ENCODE measurements at places on chromosomes 13 and 19.

DNA sequence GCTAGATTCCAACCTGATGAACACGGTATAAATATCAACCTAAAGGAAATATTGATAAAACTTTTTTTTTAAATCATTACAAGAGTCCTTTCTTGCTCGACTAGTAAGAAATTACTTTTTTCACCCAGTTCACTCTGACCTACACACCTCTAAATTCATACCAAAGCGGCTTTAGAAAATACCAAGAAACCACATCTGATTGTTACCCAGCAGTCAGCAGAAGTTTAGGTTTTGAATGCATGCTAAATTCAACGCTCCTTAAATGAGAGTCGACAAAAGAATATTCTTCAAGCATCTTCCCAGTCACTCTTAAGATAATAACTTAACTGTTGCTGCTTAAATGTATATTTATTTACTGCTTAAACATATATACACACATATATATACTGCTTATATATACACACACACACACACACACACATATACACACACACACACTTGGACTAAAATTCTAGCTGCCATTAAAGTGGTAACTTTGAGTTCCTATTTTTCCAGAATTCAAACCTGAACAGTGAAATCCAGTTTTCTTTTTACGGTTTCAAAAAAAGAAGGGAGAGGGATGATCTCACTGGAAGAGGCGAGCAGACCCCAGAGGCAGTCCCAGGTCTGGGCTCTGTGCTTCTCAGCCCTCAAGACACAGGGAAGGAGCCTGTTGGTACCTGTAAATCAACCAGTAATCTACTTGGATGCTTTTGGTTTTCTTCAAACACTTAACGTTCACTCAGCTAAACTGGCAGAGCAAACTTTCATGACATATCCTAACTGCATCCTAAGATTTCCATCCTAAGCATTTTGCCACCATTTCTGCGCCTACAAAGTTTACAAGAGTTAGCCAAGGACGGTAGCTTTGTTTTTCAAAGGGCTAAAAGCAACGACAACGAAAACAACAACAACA lies 1.7 kb downstream of the STK24 start:
- ATAC-seq, result no peak

DNA sequence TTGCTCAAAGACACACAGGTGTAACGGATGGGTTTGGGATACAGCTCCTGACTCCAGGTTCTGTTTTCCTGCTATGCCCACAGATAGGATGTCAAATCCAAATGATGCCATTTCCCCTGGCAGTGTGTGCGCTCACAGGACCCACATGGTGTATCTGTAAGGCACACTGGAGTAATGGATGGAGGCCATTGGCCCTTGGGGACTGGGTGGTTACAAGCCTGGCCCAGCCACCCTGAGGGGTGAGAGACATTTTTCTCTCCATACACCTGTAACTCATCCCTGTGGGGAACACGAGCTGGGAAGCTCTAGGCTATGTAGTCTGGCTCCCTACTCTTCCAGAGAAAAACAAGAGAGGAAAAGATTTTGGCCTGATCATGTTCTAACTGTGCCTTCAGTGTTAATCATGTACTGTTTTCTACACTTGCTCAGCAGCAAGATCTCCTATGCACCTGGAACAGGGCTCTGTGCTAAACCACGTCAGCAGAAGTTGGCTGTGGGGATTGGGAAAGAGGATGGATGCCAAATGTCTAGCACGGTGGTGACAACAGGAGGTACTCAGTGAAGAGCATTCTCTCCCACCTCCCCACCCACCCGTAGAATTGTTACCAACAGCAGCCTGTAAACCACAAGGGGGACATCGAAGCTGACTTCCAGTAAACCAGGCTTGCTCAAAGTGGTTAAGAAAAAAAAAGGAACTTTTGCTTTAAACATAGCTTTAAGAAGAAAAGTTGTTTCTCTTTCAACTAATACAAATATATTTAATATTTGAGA lies 237.0 kb downstream of the LACC1 start:
- no peak for ATAC-seq

GRCh38 chr13:60328073-60328472 lies 68.9 kb upstream of the TDRD3 start:
- ATAC-seq, result no peak

GRCh38 chr19:46056536-46056935 lies 15.7 kb upstream of the IGFL4 start:
- ATAC-seq, result no peak

DNA sequence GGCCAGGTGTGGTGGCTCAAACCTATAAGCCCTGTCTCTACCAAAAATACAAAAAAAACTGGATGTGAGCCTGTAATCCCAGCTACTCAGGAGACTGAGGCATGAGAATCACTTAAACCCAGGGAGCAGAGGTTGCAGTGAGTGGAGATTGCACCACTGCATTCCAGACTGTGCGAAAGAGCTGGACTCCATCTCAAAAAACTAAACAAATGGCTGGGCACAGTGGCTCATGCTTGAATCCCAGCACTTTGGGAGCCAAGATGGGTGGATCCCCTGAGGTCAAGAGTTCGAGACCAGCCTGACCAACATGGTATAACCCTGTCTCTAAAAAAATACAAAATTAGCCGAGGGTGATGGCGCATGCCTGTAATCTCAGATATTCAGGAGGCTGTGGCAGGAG lies 34.9 kb upstream of the ZNF83 start:
- ATAC-seq, result no peak

DNA sequence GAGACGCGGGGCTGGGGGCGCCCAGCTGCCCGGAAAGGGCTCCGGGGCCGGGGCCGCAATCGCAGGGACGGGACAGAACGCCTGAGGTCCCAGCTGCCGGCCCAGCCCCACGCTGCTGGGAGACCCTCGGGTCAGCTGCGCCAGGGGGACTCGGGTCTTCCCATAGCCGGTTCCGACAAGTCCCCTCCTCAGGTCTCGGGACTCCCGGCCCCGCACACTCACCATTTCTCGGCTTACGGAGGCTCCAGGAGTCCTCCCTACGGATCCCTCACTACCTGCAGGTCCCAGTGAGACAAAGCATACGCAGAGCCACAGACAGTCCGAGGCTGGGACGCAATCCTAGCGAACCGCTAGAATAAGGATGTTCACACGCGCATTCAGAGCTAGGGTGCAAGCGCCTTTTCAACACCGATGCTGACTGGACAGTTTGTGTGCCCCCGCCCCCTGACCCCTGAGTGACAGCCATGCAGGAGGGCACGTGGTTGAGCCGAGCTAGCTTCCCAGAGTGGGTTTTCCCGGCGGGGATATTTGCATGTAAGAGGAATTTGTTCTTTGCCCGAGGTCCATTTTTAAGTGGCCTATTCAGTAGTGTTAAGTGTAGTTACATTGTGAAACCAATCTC lies 13.6 kb downstream of the ZNF490 start:
- ATAC-seq, result no peak

DNA sequence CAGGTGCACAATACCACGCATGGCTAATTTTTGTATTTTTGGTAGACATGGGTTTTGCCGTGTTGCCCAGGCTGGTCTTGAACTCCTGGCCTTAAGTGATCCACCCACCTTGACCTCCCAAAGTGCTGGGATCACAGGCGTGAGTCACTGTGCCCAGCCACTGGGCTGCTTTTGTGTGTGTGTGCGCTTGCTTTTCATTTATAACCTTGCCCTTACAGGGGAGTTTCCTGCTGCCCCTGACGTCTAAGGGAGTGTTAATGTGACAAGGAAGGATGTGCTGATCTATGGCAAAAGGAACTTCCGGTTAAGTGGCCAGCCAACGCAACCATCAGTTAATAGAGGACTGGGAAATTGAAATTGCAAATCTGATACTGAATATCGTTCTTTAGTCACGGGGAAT lies 57.7 kb downstream of the ING1 start:
- ATAC-seq, result no peak

Measured in activated T-helper 17 cell treated with anti-CD3 and anti-CD28 coated beads, Interleukin-2, amount 50 U/mL, for 72 hours (primary cell).